ENCODE measurements at places on chromosomes 2 and 18. TPM values are rescaled to one million over a fixed set of nuclear protein-coding genes. Genes with fewer than 3 reads are reported as not detected.

CPO gene
- not detected for total RNA-seq

TET3 gene
- 5.5 TPM for total RNA-seq

KCNJ3 gene
- total RNA-seq = not detected

DNA sequence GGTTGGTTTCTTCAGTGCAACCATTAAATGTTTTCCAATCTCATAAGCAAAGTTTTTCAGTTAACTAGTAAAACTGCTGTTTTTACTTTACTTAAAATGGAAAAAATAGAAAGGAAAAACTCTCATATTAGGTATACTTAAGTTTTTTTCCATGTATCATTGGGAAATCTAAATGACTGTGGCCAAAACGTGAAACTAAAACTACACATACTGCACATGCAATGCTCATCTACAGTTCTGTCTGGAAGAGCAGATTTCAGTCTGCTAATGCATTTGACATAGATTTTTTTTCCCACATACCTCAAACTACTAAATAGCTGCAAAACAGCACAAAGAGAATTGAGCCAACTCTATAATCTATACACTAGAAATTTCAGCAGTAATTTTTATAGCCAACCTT is 62.6 kb downstream of the COL5A2 start:
- DNase-seq = no peak

DNA sequence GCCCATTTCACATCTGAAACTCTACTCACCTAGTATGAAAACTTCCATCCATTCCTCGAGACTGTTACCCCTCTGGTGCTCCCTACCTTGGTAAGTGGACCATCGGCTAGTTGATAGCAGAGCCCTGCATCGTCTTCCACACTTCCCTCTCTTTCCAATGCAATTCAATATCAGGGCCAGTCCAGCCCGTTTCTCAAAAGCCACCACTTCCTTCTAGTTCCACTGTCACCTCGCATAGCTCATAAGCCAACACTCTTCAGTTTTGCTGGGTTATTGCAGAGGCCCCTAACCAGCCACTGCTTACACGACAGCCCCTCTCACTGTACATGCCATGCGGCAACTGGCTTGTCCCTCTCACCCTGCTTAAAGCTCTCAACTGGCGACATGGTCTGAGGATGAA is 10.2 kb upstream of the ZNF407 start:
- no peak for DNase-seq

- no peak for DNase-seq
These were observed 38.0 kb downstream of the SPTBN1 start for GRCh38 chr2:54494087-54494486.

All from foreskin keratinocyte (primary cell).